ENCODE measurements at places on chromosomes 12 and 14.

DNA sequence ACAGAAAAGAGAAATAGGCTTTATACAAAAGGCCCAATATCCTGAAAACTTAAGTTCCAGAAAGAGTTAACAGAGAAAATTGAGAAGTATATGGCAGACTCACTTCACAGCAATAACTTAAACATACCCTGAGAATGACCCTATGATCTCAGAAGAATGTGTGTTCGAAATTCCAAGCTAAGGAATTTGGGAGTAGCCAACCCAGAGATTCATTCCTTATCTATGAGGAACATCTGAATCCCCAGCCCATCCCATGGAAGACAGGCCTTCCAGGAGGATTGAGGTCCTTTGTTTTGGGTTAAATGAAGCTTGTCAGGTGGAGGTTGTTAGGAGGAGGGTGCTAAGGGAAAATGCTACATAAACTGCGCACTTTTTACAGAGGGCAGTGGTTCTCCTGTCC lies 7.5 kb upstream of the SAV1 start:
- DNase-seq, result no peak

- DNase-seq, result no peak
Observed at GRCh38 chr12:33432992-33433391, 6.6 kb downstream of the SYT10 start.

GRCh38 chr12:121203482-121203881 lies 6.4 kb upstream of the P2RX4 start:
- no peak for DNase-seq

- DNase-seq, result no peak
Observed at GRCh38 chr14:46036099-46036498, 615.5 kb downstream of the RPL10L start.

DNA sequence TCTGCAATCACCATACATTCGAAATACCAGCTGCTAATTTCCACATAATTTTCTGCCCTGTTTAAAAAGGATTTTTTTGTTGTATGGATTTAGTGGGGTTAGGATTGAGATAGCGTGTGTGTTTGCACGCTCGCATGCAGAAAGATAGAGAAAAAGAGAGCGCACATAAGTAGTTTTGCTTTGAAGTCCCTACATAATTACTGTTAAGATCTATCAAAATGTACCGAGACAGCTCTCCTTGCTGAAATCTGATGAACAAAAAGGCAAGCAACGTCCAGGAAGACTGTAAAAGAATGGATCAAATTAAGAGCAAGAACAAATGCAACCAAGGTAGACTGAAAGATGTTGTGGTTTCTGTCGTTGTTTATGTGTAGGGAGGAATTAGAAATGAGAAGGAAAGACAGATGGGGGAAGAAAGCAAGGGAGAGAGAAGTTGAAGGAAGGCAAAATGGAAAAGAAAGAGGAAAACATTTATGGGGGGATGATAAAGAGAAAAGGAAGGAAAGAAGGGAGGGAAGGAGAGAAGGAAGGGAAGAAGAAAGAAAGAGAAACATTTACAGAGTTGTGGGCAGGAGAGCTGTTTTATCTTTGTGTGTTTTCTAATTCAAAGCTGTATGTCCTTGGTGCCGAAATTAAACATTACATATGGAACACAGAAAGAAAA lies 522.3 kb downstream of the MED13L start:
- no peak for DNase-seq

DNA sequence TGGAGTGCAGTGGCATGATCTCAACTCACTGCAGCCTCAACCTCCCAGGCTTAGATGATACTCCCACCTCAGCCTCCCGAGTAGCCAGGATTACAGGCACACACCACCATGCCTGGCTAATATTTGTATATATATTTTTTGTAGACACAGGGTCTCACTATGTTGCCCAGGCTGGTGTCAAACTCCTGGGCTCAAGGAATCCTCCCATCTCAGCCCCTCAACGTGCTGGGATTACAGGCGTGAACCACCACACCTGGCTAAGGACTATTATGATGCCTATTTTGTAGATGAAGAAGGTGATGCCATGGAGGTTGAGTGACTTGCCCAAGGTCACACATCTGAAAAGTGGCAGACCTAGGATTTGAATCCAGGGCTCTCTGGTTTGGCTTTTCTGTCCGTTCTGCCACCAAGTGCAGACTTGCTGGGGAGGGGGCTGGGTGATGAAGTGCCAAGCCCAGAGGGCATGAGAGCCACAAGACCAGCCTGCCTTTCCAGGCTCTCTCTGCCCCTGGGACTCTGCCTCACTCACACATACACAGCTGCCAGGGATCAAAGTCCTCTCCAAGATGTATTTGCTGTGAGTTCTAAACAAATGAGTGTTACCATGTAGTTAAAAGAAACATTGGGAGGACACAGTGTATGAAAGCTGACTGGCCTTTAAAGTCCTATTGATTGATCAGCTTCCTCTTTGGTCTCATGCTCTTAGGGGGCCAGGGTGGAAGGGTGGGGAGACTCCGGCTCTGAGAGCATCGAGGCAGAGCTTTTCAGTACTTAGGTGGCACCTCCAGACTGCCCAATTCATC lies 21.3 kb upstream of the RBM19 start:
- DNase-seq, result no peak

- no peak for DNase-seq
Observed at GRCh38 chr12:30243426-30243825, 452.2 kb downstream of the IPO8 start.

Data from activated gamma-delta T cell (primary cell).